ENCODE measurements at places on chromosomes 12 and 14.

DNA sequence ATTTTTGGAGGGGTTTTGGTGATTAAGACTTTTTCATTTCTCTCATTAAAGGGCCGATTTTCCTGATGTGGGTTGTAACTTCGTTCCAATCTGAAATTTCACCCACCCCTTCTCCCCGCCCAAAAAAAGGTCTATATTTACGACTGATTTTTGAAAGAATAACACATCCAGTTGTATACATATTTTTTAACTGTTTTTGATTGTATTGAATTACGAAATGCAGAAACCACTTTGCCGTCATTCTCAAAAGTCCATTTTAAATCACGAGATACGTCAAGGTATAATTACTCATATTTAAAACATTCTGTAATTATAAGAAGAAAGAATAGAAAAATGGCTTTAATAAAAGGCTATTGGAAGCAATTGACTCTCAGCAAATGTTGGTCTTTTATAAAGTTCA, 520.7 kb downstream of the MED13L start:
- no peaks in the 10 kb centered on the region for H3K36me3 ChIP-seq
- H3K4me3 ChIP-seq = no peak overlapping the region
- no peaks in the 10 kb centered on the region for H3K4me1 ChIP-seq
- no peak for DNase-seq
- no peaks in the 10 kb centered on the region for H3K27me3 ChIP-seq

DNA sequence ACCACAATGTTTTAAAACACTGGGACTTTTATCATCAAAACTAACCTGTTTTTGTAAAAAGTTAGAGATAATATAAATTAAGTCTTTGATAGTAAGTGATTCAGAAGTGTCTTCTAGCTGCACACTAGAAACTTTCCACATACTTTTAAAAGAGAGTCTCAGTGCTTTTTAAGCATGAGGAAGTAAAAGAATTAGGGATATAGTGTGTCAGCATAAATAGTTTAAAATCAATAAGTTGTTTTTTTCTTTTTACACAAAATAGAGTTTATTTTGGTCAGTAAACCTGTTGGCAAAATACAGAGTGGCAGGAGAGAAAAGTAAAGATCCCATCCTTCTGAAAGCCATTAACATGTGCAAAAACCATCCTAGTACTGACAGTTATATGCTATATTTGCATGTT, 1.7 kb downstream of the DNM1L start:
- H3K27ac ChIP-seq = no peak overlapping the region
- H3K4me1 ChIP-seq = no peaks in the 10 kb centered on the region
- DNase-seq = no peak
- H3K36me3 ChIP-seq = no peaks in the 10 kb centered on the region
- H3K27me3 ChIP-seq = no peaks in the 10 kb centered on the region

GRCh38 chr14:67987606-67988005, 168.0 kb downstream of the RAD51B start:
- DNase-seq = no peak
- H3K4me1 ChIP-seq = no peaks in the 10 kb centered on the region
- H3K27me3 ChIP-seq = no peaks in the 10 kb centered on the region
- no peak overlapping the region for H3K27ac ChIP-seq
- H3K36me3 ChIP-seq = no peaks in the 10 kb centered on the region

DNA sequence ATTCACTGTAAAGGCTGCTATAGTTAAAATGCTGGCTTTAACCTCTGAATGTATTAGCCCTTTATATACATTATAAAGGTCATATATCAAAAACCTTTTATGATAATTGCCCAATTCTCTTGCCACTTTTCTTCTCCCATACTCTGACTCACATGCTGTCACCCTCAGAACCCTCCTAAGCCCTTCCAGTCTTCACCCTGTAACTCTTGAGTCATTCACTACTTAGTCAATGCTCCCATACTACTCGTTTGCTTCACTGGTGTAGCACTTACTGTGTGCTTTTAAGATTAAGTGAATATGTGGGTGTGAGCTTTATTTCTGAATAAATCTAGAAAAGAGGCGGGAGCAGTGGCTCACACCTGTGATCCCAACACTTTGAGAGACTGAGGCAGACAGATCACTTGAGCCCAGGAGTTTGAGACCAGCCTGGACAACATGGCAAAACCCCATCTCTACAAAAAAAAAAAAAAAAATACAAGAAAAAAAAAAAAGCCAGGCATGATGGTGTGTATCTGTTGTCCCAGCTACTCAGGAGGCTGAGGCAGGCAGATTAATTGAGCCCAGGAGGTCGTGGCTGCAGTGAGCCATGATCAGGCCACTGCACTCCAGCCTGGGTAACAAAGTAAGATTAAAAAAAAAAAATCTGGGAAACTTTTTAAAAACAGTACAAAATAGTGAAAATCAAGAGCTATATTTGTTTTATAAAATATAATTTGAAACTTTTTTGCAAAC, 37.6 kb downstream of the SPATA7 start:
- no peak overlapping the region for H3K4me3 ChIP-seq
- no peak overlapping the region for H3K27ac ChIP-seq
- no peak for DNase-seq

DNA sequence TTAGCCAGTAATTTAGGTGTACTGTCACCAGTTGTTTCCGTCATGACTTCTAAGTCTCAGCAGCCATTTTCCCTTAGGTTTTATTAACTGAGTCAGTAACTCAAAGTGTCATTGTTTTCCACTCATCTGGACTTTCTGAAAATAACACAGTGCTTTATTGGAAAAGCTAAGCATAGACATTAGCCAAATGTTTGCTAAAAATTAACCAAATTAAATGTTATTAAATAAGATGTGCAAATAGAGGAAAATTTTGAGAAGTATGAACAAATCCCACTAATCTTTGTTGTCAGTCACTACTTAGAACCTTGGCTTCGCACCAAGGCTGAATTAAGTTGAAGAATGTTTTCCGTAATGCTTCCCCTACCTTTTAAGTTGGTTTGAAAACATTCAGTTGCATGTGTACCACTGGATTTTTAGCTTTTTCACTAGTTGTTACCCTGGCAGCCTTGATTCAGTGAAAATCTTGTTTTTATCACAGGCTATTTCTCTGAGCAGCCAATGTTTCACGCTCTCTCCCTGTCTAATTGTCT, 43.0 kb downstream of the BORCS5 start:
- H3K36me3 ChIP-seq = no peaks in the 10 kb centered on the region
- no peak overlapping the region for H3K27ac ChIP-seq
- peaks cover 3% of the 10 kb centered on the region for H3K4me1 ChIP-seq
